ENCODE measurements at places on chromosomes 7 and 10.

GRCh38 chr7:24851786-24852185, 94.5 kb upstream of the GSDME start:
- H3K27ac ChIP-seq, result no peak overlapping the region
- no peak for DNase-seq
- H3K4me1 ChIP-seq, result peaks cover 12% of the 10 kb centered on the region
- no peaks in the 10 kb centered on the region for H3K27me3 ChIP-seq

GRCh38 chr7:133863362-133864061, 263.6 kb upstream of the LRGUK start:
- no peak overlapping the region for H3K4me3 ChIP-seq
- H3K36me3 ChIP-seq, result no peaks in the 10 kb centered on the region
- H3K4me1 ChIP-seq, result no peaks in the 10 kb centered on the region
- no peak for DNase-seq
- no peak overlapping the region for H3K27ac ChIP-seq

- H3K36me3 ChIP-seq, result peaks cover 31% of the 10 kb centered on the region
- H3K27ac ChIP-seq, result no peak overlapping the region
- no peak overlapping the region for H3K4me3 ChIP-seq
- H3K27me3 ChIP-seq, result no peaks in the 10 kb centered on the region
- peaks cover 24% of the 10 kb centered on the region for H3K4me1 ChIP-seq
- peak; percentile 48 for DNase-seq
These were observed 70.8 kb upstream of the ASAH2 start for GRCh38 chr10:50322077-50322476.

DNA sequence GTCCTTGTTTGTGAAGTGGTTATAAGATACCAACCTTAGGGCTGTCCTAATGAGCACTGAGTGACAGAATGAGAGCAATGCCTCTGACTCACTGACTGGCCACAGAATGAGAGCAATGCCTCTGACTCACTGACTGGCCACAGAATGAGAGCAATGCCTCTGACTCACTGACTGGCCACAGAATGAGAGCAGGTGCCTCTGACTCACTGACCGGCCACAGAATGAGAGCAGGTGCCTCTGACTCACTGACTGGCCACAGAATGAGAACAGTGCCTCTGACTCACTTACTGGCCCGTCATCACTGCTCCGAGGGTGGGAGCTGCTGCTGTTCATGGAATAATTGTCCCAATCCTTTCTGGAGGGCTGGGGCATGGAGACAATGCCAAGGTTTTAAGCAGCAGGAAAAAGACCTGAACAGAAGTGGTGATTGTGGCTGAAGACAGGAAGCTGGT, 265.2 kb upstream of the PPP2R2D start:
- H3K36me3 ChIP-seq, result no peaks in the 10 kb centered on the region
- no peak for DNase-seq
- H3K27me3 ChIP-seq, result peaks cover 16% of the 10 kb centered on the region
- no peak overlapping the region for H3K27ac ChIP-seq

DNA sequence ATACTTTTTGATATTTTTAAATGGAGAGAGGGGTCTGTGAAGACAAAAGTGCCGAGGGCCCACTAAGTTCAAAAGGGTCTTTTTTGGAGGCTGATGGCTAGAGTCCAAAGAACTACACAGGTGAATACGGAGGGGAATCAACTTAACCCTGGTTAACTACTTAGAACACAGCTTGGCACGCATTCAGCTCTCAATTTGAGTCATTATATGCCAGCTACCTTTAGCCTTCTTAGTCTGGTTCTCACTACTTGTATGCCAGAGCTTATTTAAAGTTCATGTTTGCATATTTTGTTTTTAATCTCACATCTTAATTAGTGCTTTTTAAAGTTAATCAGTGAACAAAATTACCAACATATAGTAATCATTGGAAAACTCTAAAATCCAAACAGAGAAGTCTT, 80.8 kb downstream of the VWDE start:
- no peaks in the 10 kb centered on the region for H3K36me3 ChIP-seq
- no peak overlapping the region for H3K4me3 ChIP-seq
- H3K4me1 ChIP-seq, result no peaks in the 10 kb centered on the region
- no peaks in the 10 kb centered on the region for H3K27me3 ChIP-seq
- no peak for DNase-seq

GRCh38 chr7:124130-124949, 68.0 kb upstream of the FAM20C start:
- no peak overlapping the region for H3K27ac ChIP-seq
- no peak overlapping the region for H3K4me3 ChIP-seq
- H3K36me3 ChIP-seq, result no peaks in the 10 kb centered on the region
- no peak for DNase-seq
- no peaks in the 10 kb centered on the region for H3K4me1 ChIP-seq

- H3K36me3 ChIP-seq, result no peaks in the 10 kb centered on the region
- peaks cover 10% of the 10 kb centered on the region for H3K4me1 ChIP-seq
- H3K27me3 ChIP-seq, result no peaks in the 10 kb centered on the region
- DNase-seq, result no peak
These were observed 266.3 kb downstream of the RPS24 start for GRCh38 chr10:78299851-78300468.

DNA sequence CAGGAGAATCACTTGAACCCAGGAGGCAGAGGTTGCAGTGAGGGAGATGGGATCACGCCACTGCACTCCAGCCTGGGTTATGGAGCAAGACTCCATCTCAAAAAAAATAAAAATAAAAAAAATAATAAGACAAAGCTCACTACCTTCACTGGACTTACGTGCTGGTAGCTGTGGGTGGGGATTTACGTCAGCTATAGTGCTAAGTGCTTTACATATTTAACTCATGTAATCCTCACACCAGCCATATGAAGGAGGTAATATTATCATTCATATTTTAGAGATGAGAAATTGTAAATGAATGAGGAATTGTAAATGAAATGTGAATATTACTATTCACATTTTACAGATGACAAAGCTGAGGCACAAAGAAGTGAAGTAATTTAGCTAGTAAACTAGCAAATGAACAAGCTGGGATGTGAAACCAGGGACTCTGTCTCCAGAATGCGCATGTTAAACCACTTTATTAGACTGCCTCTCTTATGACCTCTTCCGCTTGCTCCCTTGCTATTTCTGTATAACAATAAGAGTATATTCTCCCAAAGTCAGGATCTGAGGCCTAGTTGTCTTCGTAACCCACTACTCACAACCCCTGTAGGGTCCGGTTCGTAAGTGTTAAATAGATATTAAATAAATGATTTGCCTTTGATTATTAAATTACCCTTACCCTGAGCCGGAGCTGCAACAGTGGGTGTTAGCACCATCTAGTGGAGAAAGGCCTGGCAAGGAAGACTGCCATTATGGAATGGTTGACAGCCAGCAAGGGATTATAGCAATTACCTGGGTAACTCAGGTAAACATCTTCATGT, 70.2 kb downstream of the HTR7 start:
- no peak overlapping the region for H3K27ac ChIP-seq
- H3K36me3 ChIP-seq, result no peaks in the 10 kb centered on the region
- H3K27me3 ChIP-seq, result no peaks in the 10 kb centered on the region
- H3K4me3 ChIP-seq, result no peak overlapping the region

DNA sequence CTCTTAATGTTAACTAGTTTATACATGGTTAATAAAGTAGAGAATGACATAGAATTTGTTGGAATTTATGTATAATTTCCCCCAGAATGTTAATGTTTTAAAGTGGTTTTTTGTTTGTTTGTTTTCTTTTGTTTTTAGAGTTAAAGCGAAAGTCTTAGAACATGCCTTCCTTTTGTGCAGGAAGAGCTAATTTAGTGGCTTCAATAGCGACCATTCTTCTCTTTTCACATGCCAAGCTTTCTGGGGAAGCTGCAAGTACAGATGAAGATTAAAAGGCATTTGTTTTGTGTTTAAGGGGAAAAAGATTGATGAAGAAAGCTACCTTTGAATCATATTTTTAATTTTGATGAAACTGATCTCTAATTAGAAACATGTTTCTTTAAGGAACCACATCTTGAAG, 256.3 kb upstream of the CSTF2T start:
- no peak for DNase-seq
- no peaks in the 10 kb centered on the region for H3K27me3 ChIP-seq
- H3K4me1 ChIP-seq, result no peaks in the 10 kb centered on the region
- H3K4me3 ChIP-seq, result no peak overlapping the region
- no peaks in the 10 kb centered on the region for H3K36me3 ChIP-seq
- no peak overlapping the region for H3K27ac ChIP-seq

DNA sequence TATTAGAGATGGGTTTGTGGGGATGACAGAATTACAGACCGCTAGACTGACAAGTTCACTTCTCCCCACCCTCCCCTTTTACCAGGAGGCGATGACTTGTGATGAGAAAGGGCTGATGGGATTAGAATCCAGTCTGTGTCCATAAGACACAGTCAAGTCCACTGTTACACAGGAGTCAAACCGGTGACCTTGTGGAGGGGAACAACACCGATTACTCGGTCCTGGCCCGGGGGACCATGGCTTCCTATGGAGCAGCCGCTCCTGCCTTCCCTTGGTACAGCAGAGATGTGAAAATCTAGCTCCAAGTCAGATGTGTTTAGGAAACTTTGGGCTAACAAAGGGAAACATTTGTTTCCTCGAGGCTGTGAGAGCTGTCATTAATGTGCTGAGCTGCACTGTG, 105.5 kb downstream of the ACTR3B start:
- DNase-seq, result no peak
- H3K27ac ChIP-seq, result no peak overlapping the region
- no peaks in the 10 kb centered on the region for H3K36me3 ChIP-seq
- H3K4me3 ChIP-seq, result no peak overlapping the region
- no peaks in the 10 kb centered on the region for H3K27me3 ChIP-seq

DNA sequence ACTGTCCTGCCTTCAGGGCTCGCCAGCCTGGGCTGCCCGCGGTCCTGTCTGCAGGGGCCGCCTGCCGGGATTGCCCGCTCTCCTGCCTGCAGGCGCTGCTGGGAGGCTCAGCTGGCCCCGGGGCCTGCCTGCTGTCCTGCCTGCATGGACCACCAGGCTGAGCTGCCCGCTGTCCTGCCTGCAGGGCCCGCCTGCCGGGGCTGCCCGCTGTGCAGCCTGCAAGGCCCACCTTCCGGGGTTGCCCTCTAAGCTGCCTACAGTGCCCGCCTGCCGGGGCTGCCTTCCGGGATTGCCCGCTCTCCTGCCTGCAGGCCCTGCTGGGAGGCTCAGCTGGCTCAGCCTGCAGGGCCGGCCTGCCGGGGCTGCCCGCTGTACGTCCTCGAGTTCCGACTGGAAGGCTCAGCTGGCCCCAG, 164.4 kb downstream of the GLRX3 start:
- no peaks in the 10 kb centered on the region for H3K36me3 ChIP-seq
- no peak overlapping the region for H3K27ac ChIP-seq
- H3K27me3 ChIP-seq, result no peaks in the 10 kb centered on the region
- no peak overlapping the region for H3K4me3 ChIP-seq
- no peaks in the 10 kb centered on the region for H3K4me1 ChIP-seq
- DNase-seq, result no peak

DNA sequence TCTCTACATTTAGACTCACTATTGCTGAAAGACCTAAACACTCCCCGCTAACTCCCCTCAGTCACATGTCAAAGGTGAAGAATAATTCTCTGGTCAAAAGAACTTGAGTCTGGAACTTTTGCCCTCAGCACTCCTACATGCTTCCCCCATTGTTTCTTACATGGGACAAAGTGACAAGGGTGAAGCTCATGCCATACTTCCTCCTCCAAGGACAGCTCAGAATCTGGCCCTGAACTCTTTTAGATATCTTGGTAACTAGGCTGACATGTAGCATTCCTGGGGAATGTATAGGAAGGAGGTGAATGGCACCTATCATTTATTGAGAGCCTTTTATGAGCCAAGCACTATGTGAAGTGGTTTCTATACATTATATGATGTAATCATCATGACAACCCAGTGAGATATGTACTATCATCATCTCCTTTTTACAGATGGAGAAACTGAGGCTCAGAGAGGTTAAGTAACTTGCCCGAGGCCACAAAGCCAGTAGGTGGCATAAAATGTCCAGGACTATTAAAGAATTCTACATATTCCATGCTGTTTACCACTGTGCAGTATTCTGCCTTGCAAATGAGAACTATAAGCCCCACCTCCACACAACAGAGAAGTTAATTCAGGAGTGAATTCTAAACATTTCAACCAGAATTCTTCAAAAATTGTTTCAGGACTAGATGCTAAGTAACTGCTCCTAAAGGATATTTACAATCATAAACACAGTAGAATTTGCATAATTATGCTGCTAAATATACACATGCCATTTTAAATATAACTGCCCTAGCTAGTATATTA, 246.6 kb downstream of the ARHGAP21 start:
- H3K4me1 ChIP-seq, result no peaks in the 10 kb centered on the region
- H3K27me3 ChIP-seq, result no peaks in the 10 kb centered on the region
- no peaks in the 10 kb centered on the region for H3K36me3 ChIP-seq
- H3K27ac ChIP-seq, result no peak overlapping the region

- no peak overlapping the region for H3K4me3 ChIP-seq
- DNase-seq, result no peak
- no peaks in the 10 kb centered on the region for H3K4me1 ChIP-seq
- no peak overlapping the region for H3K27ac ChIP-seq
- H3K27me3 ChIP-seq, result peaks cover 53% of the 10 kb centered on the region
- H3K36me3 ChIP-seq, result no peaks in the 10 kb centered on the region
These were observed 57.8 kb upstream of the LANCL2 start for GRCh38 chr7:55307123-55307916.

GRCh38 chr10:30116041-30116491, 56.7 kb upstream of the JCAD start:
- H3K36me3 ChIP-seq, result no peaks in the 10 kb centered on the region
- no peak overlapping the region for H3K27ac ChIP-seq
- no peak overlapping the region for H3K4me3 ChIP-seq
- H3K4me1 ChIP-seq, result no peaks in the 10 kb centered on the region
- no peak for DNase-seq

DNA sequence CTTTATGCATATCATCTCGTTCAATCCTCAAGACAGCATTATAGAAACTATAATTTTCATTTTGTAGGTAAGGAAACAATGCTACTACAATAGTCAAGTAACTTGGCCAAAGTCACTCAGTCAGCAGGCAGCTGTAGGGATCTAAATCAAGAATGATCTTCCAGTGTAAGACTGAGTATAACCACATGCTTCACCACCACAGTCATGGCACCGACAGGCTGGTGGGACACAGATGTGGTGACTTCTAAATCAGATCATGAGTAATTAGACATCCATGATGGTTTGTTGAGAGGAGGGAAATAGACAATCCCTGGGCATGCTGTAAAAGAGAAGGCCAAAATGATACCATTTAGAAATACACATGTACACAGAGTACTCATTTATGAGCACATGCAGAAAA, 84.1 kb upstream of the ASAH2 start:
- no peak overlapping the region for H3K4me3 ChIP-seq
- peaks cover 26% of the 10 kb centered on the region for H3K36me3 ChIP-seq
- no peaks in the 10 kb centered on the region for H3K27me3 ChIP-seq
- no peak for DNase-seq

DNA sequence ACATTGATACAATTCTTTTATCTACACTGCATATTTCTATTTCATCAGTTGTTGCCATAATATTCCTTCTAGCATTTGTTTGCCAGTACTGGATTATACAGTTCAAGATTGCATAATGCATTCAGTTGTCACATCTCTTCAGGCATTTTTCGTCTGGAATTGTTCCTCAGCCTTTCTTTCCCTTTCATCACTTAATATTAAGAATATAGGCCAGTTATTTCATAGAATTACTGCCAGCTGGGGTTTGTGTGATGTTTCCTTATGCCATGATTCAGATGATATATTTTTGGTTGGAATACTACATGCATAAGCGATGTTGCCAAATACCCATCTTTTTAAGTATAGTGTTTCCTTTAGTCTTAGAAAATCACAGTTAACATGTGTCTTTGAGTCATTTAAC, 20.8 kb downstream of the KIFBP start:
- peaks cover 25% of the 10 kb centered on the region for H3K36me3 ChIP-seq
- H3K27ac ChIP-seq, result no peak overlapping the region
- no peaks in the 10 kb centered on the region for H3K4me1 ChIP-seq
- no peak for DNase-seq

- H3K27ac ChIP-seq, result no peak overlapping the region
- H3K27me3 ChIP-seq, result peaks cover 93% of the 10 kb centered on the region
- H3K4me3 ChIP-seq, result no peak overlapping the region
- H3K4me1 ChIP-seq, result no peaks in the 10 kb centered on the region
- no peaks in the 10 kb centered on the region for H3K36me3 ChIP-seq
These were observed 69.1 kb upstream of the LANCL2 start for GRCh38 chr7:55296070-55296469.

Measured in PC-9 (cell line).